ENCODE measurements at places on chromosomes 2 and 18.

GRCh38 chr2:181106789-181107627, 126.6 kb downstream of the UBE2E3 start:
- DNase-seq = no peak

- DNase-seq = no peak
These were observed 17.8 kb downstream of the NLRC4 start for GRCh38 chr2:32246911-32247310.

DNA sequence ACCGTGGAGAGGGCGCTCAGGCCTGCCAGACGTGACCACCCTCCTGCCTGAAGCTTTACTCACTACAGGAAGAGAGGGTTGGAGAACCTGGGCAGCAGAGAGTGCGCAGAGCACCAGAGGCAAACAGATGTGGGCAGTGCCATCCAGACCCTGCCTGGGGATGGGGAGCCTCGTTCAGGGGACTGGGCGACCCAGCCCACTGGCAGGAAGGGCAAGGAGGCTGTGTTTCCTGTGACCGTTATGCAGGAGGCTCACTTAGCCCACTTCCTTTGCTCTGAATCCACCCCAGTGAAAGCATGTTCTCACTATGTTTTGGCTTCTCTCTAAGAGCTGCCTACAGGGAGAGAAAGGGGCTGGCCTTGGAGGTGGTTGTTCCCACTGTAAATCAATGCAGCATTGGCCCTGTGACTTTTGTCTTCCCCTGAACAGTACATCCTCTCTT, 23.0 kb upstream of the ACKR3 start:
- DNase-seq = no peak

DNA sequence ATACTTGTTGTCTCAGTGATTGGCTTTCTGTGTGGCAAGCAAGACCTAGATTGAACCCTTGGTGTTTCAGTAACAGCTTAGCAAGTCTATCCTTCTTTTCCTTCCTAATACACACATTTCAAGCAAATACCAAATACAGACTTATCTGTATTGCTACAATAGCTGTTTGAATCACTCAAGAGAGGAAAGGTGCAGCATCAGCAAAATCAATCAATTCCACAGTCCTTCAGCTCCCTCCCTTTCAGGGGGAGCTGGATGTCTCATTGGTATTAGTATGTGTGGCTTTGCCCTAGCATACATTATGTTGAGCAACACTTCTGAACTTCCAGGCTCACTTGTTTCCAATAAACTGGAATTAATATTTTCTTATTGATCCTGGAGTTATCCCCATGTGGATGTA, 323.1 kb downstream of the TMX3 start:
- DNase-seq = no peak

DNA sequence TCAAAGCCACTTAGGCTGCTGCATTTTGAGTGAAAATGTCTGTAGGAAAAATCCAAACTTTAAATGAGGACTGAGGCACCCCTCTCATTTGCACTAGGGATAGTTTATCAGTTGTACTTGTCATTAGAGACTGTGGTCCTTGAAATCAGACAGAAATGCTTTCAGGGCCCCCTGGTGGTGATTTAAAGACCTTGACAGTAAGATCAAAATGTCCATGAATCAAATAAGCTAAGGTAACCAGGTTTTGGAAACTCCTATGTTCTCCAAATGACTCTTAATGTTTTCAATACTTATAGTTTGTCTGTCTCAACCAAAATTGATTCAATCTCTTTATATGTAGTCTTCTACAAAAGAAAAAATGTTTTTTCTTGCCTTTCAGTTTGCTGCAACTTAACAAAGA, 28.8 kb upstream of the DDX18 start:
- peak; percentile 39 for DNase-seq

- no peak for DNase-seq
These were observed 4.1 kb upstream of the RBM45 start for GRCh38 chr2:178108176-178108575.

DNA sequence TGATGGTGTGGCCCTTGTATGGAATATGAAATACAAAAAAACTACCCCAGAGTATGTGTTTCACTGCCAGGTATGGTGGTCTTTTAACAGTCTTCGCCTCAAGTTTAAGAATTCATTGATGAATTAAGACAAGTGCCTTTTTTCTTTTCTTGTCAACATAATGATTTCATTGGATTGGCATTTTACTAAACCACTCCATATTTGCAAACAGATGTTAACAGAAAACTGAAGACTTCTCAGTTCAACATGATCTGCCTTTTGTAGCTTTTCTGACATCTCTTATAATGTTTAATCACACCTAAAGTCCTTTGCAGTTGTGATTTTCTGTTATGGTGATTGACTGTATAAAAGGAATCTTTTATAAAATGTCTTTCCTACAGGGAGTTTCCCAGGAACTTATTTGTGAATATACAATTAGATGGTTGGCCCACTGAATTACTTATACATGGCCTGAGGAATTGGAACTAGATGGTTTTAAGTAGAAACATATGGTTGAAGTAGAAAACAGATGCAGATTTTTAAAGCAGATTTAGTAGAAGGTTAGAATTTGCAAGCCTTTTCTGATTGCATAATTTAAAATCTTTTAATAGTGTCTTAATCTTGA, 39.7 kb downstream of the DYNC1I2 start:
- no peak for DNase-seq

DNA sequence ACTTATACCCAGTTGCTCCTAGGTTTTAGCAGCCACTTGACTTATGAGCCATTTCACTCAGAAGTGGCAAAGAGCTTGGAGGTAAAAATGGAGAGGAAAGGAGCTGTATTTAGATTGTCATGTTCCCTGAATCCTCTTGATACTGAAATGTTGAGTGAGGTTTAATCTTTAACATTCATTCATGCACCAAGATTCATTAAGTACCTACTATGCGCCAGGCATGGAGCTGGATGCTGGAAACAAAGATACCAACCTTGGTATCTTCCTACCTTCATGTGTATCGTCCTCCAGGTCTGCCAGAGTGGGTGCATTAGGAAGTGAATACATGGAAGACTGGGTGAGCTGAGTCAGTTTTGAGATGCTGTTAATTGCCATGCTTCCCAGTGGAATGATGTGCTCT, 23.7 kb downstream of the TPGS2 start:
- no peak for DNase-seq

Measured in NCI-H774 (cell line).